ENCODE measurements at places on chromosomes 5 and 9. TPM values are rescaled to one million over a fixed set of nuclear protein-coding genes. Genes with fewer than 3 reads are reported as not detected.

ZBTB43 gene
- total RNA-seq: 18.0 TPM

STPG3 gene
- not detected for total RNA-seq

GRCh38 chr9:113215132-113215531 is 5.9 kb downstream of the FKBP15 start:
- no peak for DNase-seq

GRCh38 chr9:83471241-83471640 is 67.0 kb downstream of the FRMD3 start:
- no peak for DNase-seq

GRCh38 chr9:89670114-89670513 is 65.3 kb downstream of the GADD45G start:
- no peak for DNase-seq

GRCh38 chr5:137072361-137073115 is 426.6 kb downstream of the SPOCK1 start:
- no peak for DNase-seq

- DNase-seq: peak; percentile 35
These were observed 14.6 kb downstream of the HK3 start for GRCh38 chr5:176884571-176884890.

GRCh38 chr9:14321517-14322130 is 7.7 kb upstream of the NFIB start:
- DNase-seq: no peak

DNA sequence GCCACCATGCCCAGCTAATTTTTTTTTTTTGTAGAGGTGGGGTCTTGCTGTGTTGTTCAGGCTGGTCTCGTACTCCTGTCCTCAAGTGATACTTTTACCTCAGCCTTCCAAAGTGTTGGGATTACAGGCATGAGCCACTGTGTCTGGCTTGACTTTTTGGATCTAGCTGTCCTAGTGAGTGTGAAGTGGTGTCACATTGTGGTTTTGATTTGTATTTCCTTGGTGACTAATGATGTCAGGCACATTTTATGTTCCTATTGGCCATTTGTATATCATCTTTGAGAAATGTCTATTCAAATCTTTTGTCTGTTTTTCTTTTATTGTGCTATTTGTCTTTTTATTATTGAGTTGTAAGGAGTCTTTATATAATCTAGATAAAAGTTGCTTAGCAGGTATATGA is 53.5 kb upstream of the MCCC2 start:
- no peak for DNase-seq
